Hematopoietic multipotent progenitor cell treated with erythropoietin and hydrocortisone succinate and interleukin-3 and kit ligand, for 17 days (in vitro differentiated cells): ENCODE measurements at places on chromosomes 2 and 18.

DNA sequence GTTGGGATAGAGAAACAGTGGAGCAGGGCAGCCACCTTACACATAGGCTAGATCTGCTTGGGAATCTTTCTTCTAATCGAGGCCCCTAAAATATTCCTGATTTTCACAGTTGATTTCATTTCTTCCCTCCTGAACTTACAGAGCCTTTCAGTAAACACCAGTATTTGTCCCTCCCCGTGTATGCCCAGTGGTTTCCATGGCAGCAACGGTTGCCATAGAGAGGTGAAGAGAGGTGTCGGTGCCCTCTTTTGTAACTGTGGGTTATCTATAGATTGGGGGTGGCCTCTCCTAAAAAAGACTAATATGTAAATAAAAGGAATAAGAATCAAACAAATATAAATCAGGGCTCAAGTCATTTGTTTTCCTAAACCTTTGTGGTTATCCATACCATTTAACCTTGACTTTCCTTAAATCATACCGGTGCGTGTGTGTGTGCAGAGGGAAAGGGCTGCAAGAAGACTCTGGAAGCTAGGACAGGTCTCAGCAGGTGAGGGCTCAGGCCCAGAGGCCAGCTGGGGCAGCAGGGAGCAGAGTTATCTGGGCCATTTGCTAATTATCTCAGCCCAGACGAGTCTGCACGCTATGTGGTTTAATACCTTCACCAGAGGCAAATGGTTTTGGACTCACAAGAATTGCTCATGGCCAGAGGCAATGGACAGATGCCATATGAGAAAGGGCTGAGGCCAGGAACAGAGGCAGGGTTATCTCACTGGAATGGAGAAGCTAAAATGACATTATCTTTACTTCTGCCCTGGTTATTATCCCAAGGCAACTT is 35.5 kb downstream of the LIPG start:
- DNase-seq, result no peak

- peak; percentile 34 for DNase-seq
Observed at GRCh38 chr18:58118536-58118935, 74.5 kb downstream of the NEDD4L start.

DNA sequence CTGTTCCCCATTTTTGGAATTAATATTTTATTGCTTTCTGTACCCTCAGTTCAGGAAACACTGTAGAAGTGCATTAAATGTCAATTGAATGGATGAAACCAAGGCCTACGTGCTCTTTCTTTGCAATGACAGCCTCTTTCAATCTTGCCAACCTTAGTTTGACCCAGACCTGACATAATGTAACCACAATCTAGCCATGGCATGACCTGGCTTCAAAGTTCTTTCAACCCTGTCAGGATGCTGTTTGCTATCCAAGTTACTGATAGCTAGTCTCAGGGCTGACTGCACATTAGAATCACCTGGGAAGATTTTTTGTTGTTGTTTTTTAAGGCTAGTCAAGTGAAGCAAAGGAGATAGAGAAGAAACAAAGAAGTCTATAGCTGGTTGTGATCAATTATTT is 190.9 kb upstream of the PKDCC start:
- no peak for DNase-seq

DNA sequence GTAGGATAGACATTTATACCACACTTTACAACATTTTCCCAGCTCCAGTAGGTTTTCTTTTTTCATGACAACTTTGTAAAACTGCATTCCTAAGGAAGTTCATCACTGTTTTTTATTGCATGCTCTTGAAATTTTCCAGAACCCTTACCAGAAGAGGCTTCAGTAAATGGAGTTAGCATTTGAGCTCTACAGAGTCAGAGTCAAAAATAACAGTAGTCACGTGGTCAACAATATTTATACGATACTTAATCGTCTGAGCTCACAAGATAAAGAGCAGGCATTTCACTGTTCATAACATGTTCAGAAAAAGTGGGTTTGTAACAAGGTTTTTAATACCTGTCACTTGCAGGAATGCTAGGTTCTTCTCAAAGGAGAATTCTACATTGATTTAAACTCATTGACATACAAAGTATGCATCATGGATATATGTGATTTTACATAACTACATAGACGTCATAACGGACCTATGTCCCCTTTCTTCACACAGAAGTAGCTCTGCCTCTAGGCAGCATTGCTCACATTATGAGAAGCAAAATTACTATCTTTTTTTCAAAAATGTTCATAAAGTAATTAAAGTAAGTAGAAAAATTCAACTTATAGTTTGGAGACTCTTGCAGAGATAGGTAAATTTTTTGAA is 187.0 kb upstream of the COL3A1 start:
- DNase-seq, result no peak

- no peak for DNase-seq
Observed at GRCh38 chr18:48127606-48128005, 197.1 kb upstream of the SMAD2 start.

- DNase-seq, result no peak
Observed at GRCh38 chr2:158772306-158773078, 22.6 kb upstream of the DAPL1 start.

GRCh38 chr2:30693821-30694281 is 113.4 kb downstream of the CAPN13 start:
- no peak for DNase-seq

DNA sequence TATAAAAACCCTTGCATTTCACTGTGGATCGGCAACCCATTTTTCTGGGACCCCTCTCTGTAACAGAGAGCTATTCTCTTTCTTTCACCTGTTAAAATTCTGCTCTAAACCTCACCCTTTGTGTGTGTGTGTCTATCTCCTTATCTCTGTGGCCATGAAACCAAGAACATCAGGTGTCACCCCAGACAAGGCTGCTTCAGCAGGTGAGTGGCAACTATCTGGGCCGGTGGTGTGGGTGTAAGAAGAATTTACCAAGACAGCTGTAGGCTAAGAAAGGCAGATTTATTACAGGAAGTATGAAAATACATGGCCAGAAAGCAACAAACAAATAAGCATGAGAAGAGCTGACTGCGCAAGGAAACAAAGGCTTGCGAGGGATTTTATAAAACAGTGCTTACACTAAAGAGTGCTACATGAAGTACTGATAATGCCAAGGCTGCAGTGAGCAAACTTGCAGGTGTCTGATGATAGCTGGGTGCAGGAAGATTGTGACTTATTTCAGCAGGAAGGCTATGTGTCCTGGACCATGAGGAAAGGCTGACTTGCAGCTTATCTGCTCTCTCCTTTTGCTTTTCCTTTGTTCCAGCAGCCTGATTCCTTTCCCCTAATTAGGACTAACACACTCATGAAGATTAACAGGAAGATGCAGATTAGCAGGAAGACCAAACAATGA is 421.1 kb downstream of the PTH2R start:
- DNase-seq, result no peak

DNA sequence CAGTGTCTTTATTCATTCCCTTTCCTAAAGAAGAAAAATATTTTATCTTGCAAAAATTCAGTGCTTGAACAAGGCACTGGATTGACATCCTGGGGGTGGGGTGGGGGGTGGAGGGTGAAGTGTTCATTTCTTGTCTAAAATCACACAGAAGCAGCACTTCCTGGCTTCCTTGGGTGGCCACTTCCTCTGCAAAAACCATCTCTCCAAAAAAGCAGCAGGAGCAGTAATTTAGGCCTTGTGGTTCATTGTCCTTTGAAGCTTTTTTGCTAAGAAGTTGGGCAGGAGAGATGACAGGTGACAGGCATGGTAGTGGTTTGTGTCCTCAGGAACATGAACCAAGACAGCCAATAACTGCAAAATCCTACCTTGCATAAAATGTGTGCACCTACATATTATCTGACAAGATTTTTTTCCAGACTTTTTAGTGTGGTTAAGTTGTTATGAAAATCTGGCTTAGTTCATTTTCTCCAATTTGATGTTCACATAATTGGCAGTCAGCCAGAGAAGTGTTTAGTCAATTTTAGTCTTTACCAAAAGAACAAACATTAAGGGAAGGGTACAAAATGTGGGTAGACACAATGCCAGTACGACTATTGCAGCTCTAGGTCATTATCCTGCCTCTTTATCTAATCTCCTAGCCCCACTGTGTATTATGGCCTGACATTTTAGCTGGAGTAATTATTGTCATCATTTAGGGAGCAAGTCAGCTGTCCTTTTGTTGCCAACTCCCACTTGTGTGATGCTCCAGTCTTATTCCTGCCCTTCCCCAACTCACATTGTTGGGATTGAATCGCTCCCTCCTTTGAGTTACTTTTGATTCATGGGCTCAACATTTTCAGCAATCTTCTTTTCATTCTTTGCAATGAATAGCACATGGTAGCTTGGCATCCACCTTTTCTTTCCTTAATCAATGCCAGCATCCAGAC is 177.2 kb downstream of the MYO3B start:
- DNase-seq, result no peak

DNA sequence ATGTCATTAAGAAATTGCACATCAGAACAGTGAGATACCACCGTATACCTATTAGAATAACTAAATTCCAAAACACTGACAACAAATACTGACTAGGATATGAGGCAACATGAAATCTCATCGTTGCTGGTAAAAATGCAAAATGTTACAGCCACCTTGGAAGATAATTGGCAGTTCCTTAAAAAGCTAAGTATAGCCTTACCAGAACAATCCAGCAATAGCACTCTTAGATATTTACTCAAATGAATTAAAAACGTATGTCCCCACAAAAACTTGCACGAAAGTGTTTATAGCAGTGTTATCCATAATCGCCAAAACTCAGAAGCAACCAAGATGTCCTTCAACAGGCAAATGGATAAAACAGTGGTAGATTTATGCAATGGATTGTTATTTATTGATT is 241.7 kb downstream of the EPHA4 start:
- DNase-seq, result no peak

GRCh38 chr2:83972128-83972527 is 487.0 kb downstream of the SUCLG1 start:
- DNase-seq, result no peak

DNA sequence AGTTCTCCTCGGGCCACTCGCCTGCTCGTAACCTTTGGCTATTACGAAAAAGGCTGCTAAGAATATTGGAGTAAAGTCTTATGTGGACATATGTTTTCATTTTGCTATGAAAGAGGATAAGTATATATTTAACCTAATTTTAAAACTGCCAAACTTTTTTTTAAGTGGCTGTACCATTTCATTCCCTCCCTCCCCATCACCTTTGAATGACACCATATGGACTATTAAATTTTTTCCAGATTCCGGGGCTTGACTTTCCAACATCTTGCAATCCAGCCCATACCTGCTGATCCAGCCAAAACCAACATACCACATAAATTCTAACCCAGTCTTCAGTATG is 31.5 kb downstream of the REEP1 start:
- DNase-seq, result no peak

DNA sequence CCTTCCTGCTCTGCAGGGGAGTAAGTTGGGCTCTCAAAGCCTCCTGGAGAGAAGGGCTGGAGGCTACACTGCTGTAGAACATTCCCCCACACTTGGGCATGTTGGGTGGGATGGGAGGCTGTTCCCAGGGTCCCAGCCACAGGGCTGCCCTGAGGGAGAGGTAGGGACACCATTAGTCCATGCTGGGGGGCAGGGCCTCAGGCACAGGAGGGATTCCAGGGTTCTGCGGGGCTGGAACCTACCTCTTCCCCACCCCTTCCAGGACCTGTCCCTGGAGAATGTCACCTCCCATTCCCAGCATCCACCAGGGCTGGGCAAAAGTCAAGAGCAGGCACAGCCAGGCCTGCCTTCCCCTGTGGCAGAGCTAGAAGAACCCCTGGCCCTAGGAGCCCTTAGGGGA is 6.9 kb upstream of the ADRA2B start:
- no peak for DNase-seq

- no peak for DNase-seq
Observed at GRCh38 chr2:26587994-26588393, 53.2 kb downstream of the CIB4 start.

GRCh38 chr2:99348173-99348572 is 11.0 kb downstream of the EIF5B start:
- DNase-seq, result no peak

DNA sequence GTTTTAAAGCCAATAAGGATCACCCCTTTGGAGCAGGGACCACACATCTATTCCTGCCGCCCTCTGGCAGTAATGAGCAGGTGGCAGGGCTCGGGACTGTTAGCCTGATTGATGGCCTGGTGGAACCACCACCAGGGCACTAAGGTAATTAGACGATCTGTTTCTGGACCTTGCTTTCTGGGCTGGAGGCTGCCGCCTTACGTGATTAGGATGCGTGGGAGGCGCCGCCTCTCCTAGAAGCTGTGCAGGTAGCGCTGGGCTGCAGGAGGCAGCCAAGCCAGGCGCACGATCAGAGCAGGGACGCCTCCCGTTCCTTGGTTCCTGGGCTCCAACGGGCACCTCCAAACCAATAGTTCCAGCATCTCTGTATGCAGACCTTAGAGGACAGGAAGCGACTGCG is 242.6 kb upstream of the RAB12 start:
- no peak for DNase-seq

- no peak for DNase-seq
Observed at GRCh38 chr18:55515941-55516710, 71.9 kb downstream of the TCF4 start.

DNA sequence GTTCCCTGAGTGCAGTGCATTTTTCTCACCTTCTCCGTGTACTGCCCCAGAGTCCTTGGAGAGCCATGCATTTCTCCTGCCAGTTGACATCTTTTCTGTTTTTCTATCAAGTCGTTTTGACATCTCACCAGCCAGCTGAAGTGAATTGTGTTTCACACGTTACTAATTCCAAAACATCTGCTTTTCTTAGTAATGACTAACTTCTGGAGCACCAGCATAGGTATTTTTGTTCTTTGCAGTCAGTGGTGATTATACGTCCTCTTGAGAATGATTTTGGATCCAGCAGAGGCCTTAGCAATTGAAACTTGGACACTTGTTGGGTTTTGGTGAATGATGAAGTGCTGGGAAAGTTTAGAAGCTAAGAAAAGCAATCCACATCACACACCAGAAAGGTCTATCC is 112.5 kb downstream of the PIK3C3 start:
- no peak for DNase-seq

DNA sequence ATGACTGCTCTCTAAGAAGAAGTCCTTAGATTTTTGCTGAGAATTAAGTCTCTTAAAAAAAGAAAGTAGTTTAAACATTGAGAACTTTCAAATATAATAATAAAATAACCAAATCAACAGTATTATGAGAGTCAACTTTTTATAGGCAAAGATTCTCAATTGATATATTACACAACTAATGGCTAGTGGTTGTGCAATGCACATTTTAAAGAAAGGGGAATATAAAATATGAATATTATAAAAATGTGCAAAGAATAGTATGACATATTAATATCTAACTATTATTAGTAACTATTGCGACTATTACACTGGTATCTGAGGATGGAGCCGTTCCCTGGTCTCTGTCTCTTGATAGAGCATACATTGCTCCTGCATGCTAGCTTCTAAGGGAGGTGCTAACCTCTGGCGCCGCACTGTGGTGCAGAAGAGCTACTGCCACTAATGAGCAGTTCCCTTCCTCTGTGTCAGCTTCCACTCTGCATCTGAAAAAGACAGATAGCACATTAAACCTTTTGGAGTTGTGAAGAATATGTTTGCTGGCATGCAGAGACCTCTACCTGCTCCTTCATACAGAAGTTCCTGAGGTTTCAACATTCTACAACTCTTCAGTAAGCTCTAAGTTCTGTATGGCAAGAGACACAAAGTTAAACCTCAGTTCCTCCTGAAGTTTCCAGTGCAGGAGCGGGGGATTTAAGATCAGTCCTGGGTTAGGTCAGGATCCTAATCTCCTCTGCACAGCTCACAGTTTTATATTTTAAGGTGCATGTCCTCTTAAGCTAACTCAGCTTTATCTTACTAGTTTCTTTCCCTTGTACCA is 3.5 kb upstream of the SLC9A2 start:
- DNase-seq, result no peak

GRCh38 chr18:23133860-23134779 is 1.2 kb upstream of the CABLES1 start:
- no peak for DNase-seq
